IMR-90 (cell line): ENCODE measurements at places on chromosomes 2 and 18. TPM values are rescaled to one million over a fixed set of nuclear protein-coding genes. Genes with fewer than 3 reads are reported as not detected.

The INHBB gene
- 0.18 and 0.28 TPM in 2 replicates for total RNA-seq

The POTEC gene
- not detected in 2 replicates for total RNA-seq

The SEMA4C gene
- 13.3 and 15.8 TPM in 2 replicates for total RNA-seq

The SERPINB4 gene
- not detected in 2 replicates for total RNA-seq

The GLI2 gene
- total RNA-seq = 3.8 and 4.7 TPM in 2 replicates

The SP100 gene
- total RNA-seq = 69.0 and 82.5 TPM in 2 replicates

The FOXI3 gene
- not detected in 2 replicates for total RNA-seq

The CCDC88A gene
- 63.8 and 66.1 TPM in 2 replicates for total RNA-seq

The RAB6C gene
- total RNA-seq = under 0.01 TPM in 1 of 2 replicates, not detected in the other

The NCKAP5 gene
- 3.9 and 5.3 TPM in 2 replicates for total RNA-seq

The FBXO15 gene
- 0.90 and 1.1 TPM in 2 replicates for total RNA-seq

The MYCN gene
- not detected in 2 replicates for total RNA-seq

The REG1A gene
- not detected in 2 replicates for total RNA-seq

The GCG gene
- total RNA-seq = not detected in 2 replicates

The ANAPC1 gene
- 50.7 and 70.0 TPM in 2 replicates for total RNA-seq

The CRYGC gene
- total RNA-seq = not detected in 2 replicates

The FAM110C gene
- not detected in 2 replicates for total RNA-seq

DNA sequence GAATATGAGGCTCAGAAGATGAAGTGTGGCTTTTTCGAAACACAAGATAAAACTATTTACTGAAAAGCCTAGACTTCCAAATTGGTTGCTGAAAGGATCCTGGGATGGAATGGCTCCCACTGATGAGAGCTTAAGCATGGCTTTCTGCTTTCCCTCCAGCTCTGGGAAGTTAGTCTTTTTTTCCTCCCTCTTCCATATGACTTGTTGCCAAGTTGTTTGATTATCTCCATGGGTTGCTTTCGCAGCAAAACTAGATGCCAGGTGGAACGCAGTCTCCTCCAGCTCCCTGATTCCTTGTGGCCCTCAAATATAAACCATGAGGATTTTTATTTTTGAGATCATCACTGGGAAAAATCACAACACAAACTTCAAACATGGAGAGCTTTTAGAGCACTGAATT, 276.5 kb downstream of the LRRTM1 start:
- H3K36me3 ChIP-seq = no peaks in the 10 kb centered on the region
- no peak overlapping the region for H3K27ac ChIP-seq
- H3K4me3 ChIP-seq = no peak overlapping the region
- H3K4me1 ChIP-seq = peaks cover 3% of the 10 kb centered on the region; the same call in 1 of the 2 replicates
- no peaks in the 10 kb centered on the region for H3K27me3 ChIP-seq
- DNase-seq = no peak

- H3K27ac ChIP-seq = no peak overlapping the region
- no peaks in the 10 kb centered on the region for H3K27me3 ChIP-seq
- H3K36me3 ChIP-seq = no peaks in the 10 kb centered on the region
- H3K4me1 ChIP-seq = peaks cover 5% of the 10 kb centered on the region
- peak; percentile 7 for DNase-seq
- no peak overlapping the region for H3K4me3 ChIP-seq
These were observed 155.7 kb upstream of the TCF4 start for GRCh38 chr18:55743736-55744135.

GRCh38 chr2:198465970-198466369, 661.6 kb downstream of the PLCL1 start:
- no peak overlapping the region for H3K4me3 ChIP-seq
- H3K4me1 ChIP-seq = no peaks in the 10 kb centered on the region
- no peaks in the 10 kb centered on the region for H3K36me3 ChIP-seq
- H3K27me3 ChIP-seq = no peaks in the 10 kb centered on the region
- no peak for DNase-seq

DNA sequence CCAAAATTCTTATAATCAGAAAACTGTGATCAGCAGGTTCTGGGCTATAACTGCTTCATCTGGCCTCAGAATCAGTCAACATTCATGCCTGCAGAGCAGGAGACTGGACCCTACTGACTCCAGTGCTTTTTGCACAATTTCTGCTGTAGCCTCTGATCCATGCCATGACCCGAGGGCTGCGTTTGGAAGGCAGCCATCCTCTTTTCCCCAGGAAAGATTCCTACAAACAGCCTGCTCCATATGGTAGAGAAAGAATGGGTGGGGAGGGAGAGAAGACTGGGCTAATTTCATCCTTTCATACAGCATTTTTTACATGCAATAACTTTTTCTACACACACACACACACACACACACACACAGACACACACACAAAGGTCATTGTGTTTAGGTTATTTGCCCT, 133.0 kb upstream of the MMADHC start:
- H3K27me3 ChIP-seq = no peaks in the 10 kb centered on the region
- H3K27ac ChIP-seq = no peak overlapping the region
- DNase-seq = no peak
- no peaks in the 10 kb centered on the region for H3K36me3 ChIP-seq
- H3K4me3 ChIP-seq = no peak overlapping the region

- DNase-seq = no peak
- no peaks in the 10 kb centered on the region for H3K36me3 ChIP-seq
- H3K27ac ChIP-seq = no peak overlapping the region
- no peaks in the 10 kb centered on the region for H3K27me3 ChIP-seq
These were observed 71.7 kb upstream of the CDCA7 start for GRCh38 chr2:173282795-173283545.

GRCh38 chr2:206642075-206643025, at the start of gene FAM237A:
Gene FAM237A (plus strand): TSS chr2:206642487. CDS start chr2:206644237, 1,750 bp downstream.
- H3K27me3 ChIP-seq = peaks cover 10% of the 10 kb centered on the region
- H3K27ac ChIP-seq = no peak within 1 kb of the TSS
- peak; percentile 57 for DNase-seq
- H3K4me1 ChIP-seq = no peaks in the 10 kb centered on the region
- H3K36me3 ChIP-seq = no peaks in the 10 kb centered on the region

- no peaks in the 10 kb centered on the region for H3K27me3 ChIP-seq
- no peak overlapping the region for H3K27ac ChIP-seq
- H3K36me3 ChIP-seq = no peaks in the 10 kb centered on the region
- H3K4me1 ChIP-seq = no peaks in the 10 kb centered on the region
These were observed 180.6 kb upstream of the RBMS1 start for GRCh38 chr2:160674146-160674750.

GRCh38 chr2:147019311-147019710, 825.5 kb upstream of the ACVR2A start:
- no peak overlapping the region for H3K27ac ChIP-seq
- H3K4me1 ChIP-seq = no peaks in the 10 kb centered on the region
- no peaks in the 10 kb centered on the region; the same call in 1 of the 2 replicates for H3K27me3 ChIP-seq
- H3K36me3 ChIP-seq = no peaks in the 10 kb centered on the region

- no peaks in the 10 kb centered on the region for H3K36me3 ChIP-seq
- H3K27ac ChIP-seq = no peak overlapping the region
- no peak overlapping the region for H3K4me3 ChIP-seq
- no peak for DNase-seq
- no peaks in the 10 kb centered on the region for H3K4me1 ChIP-seq
These were observed 87.0 kb downstream of the XDH start for GRCh38 chr2:31327505-31327904.

- no peak overlapping the region for H3K27ac ChIP-seq
- no peaks in the 10 kb centered on the region for H3K4me1 ChIP-seq
- H3K27me3 ChIP-seq = peaks cover 9% of the 10 kb centered on the region
- no peak overlapping the region for H3K4me3 ChIP-seq
- peak; percentile 71 for DNase-seq
These were observed 16.3 kb upstream of the GPR39 start for GRCh38 chr2:132400169-132400900.

- peaks cover 4% of the 10 kb centered on the region for H3K4me1 ChIP-seq
- no peak overlapping the region for H3K27ac ChIP-seq
- DNase-seq = peak; percentile 32
- H3K36me3 ChIP-seq = no peaks in the 10 kb centered on the region; the same call in 1 of the 2 replicates
- no peaks in the 10 kb centered on the region for H3K27me3 ChIP-seq
These were observed 116.6 kb downstream of the PRPF40A start for GRCh38 chr2:152600697-152601096.

- no peak overlapping the region for H3K4me3 ChIP-seq
- H3K36me3 ChIP-seq = no peaks in the 10 kb centered on the region
- DNase-seq = no peak
- no peaks in the 10 kb centered on the region for H3K4me1 ChIP-seq
These were observed 317.8 kb upstream of the ZNF521 start for GRCh38 chr18:25669741-25670140.

- no peaks in the 10 kb centered on the region for H3K4me1 ChIP-seq
- no peaks in the 10 kb centered on the region for H3K36me3 ChIP-seq
- no peaks in the 10 kb centered on the region for H3K27me3 ChIP-seq
- DNase-seq = no peak
- H3K27ac ChIP-seq = no peak overlapping the region
These were observed 175.3 kb upstream of the LRP1B start for GRCh38 chr2:142306131-142306530.

GRCh38 chr2:120441744-120442471, 96.0 kb downstream of the INHBB start:
- peaks cover 2% of the 10 kb centered on the region; the same call in 1 of the 2 replicates for H3K4me1 ChIP-seq
- H3K27me3 ChIP-seq = peaks cover 73% of the 10 kb centered on the region
- peak; percentile 13 for DNase-seq
- H3K36me3 ChIP-seq = no peaks in the 10 kb centered on the region

GRCh38 chr18:48576457-48576771, 37.6 kb downstream of the CTIF start:
- no peak for DNase-seq
- H3K27me3 ChIP-seq = no peaks in the 10 kb centered on the region
- H3K4me3 ChIP-seq = no peak overlapping the region

GRCh38 chr18:23146861-23147469, 11.7 kb downstream of the CABLES1 start:
- H3K4me3 ChIP-seq = no peak overlapping the region
- H3K27ac ChIP-seq = no peak overlapping the region
- H3K36me3 ChIP-seq = peaks cover 16% of the 10 kb centered on the region
- no peak for DNase-seq
- H3K4me1 ChIP-seq = peaks cover 18% of the 10 kb centered on the region

GRCh38 chr2:218357236-218358177, 850 bp downstream of the CATIP start:
- 0 out of 2 replicates have a peak, but pooled peaks cover 2% of the 10 kb centered on the region for H3K27me3 ChIP-seq
- H3K27ac ChIP-seq = no peak overlapping the region
- H3K4me1 ChIP-seq = peaks cover 2% of the 10 kb centered on the region; the same call in 1 of the 2 replicates
- H3K4me3 ChIP-seq = no peak overlapping the region

DNA sequence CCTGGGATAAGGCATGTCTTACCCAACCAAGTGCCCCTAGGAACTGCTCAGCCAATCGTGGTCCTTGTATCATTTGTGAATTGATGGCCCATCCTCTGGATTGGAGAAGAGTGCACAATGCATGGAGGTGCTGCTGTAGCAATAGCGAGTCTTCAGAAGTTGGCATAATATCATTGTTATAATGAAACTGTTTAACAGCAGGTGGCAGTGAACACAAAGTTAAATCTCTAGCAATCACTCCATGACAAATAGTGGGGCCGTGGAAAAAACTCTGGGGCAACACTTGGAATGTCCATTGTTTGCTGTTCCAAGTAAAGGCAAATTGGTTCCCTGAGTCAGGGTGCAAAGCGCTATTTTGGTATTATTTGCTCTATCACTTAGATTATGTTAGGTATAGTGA, 11.4 kb downstream of the REG1A start:
- no peaks in the 10 kb centered on the region for H3K36me3 ChIP-seq
- H3K27ac ChIP-seq = no peak overlapping the region
- no peaks in the 10 kb centered on the region for H3K4me1 ChIP-seq
- no peak for DNase-seq
- no peaks in the 10 kb centered on the region for H3K27me3 ChIP-seq

DNA sequence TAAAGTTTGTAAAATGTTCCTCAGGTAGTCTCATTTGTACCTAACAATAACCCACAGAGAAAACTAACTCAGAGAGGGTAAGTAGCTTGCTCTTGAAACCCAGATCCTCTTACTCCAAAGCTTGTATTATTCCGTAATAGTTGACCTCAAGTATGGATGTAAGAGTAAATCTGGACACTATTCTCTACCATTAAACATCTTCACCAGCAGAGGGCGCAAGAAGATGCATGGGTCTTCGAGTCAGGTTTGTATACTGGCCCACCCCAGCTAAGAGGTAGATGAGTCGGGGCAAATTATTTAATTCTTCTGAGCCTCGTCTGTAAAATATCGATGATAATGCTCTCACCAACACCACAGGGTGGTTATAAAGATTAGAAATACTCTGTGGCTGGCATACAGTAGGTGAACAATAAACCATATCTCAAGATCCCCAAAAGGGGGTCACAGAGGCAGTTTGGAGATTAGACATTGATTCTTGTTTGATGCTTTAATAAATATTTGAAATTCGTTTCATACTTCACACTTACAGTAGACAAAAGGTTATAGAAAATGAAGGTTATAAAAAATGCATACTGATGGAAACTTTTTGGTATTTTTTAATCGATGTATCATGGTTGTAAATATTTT, 3.5 kb upstream of the CABLES1 start:
- H3K4me3 ChIP-seq = no peak overlapping the region
- H3K27ac ChIP-seq = no peak overlapping the region
- peak; percentile 84 for DNase-seq
- H3K4me1 ChIP-seq = peaks cover 4% of the 10 kb centered on the region; the same call in 1 of the 2 replicates
- no peaks in the 10 kb centered on the region for H3K36me3 ChIP-seq
- no peaks in the 10 kb centered on the region for H3K27me3 ChIP-seq

- DNase-seq = no peak
- no peaks in the 10 kb centered on the region for H3K4me1 ChIP-seq
- H3K36me3 ChIP-seq = no peaks in the 10 kb centered on the region
These were observed 108.1 kb upstream of the CD302 start for GRCh38 chr2:159905926-159906714.

DNA sequence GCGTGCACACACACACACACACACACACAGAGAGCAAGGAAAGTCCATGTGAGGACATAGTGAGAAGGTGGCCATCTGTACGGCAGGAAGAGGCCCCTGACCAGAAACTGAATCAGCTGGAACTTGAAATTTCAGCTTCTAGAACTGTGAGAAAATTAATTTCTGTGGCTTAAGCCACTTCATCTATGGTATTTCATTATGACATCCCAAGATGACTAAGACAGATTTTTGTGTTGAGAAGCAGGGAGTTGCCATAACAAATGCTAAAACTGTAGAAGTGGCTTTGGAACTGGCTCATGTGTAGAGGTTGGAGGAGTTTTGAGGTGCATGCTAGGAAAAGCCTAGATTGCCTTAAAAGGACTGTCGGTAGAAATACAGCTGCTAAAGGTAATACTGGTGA, 63.4 kb upstream of the ZBTB7C start:
- H3K27ac ChIP-seq = no peak overlapping the region
- H3K36me3 ChIP-seq = no peaks in the 10 kb centered on the region
- no peaks in the 10 kb centered on the region for H3K4me1 ChIP-seq
- no peak for DNase-seq

DNA sequence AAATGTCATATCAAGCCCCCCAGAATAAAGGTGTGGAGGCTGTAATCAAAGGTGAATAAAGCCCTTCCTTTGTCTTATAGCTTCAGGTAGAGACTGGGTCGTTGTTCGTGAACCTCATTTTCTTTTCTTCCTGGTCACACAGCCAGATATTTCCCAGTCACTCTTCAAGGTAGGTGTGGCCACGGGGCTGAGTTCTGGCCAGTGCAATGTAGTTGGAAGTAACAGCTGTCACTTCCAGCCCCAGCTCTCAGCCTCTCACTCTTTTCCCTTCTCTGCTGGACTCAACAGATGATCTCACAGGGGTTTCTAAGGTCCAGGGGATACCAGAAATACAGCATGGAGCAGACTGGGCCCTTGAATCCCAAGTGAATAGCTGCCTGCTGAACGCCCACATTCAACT, 15.8 kb upstream of the TRPM8 start:
- no peak overlapping the region for H3K4me3 ChIP-seq
- DNase-seq = no peak
- H3K27ac ChIP-seq = no peak overlapping the region

GRCh38 chr2:85911097-85911496, 22.3 kb upstream of the ST3GAL5 start:
- no peaks in the 10 kb centered on the region for H3K36me3 ChIP-seq
- H3K4me1 ChIP-seq = peaks cover 9% of the 10 kb centered on the region
- DNase-seq = no peak

- no peak for DNase-seq
- H3K27me3 ChIP-seq = no peaks in the 10 kb centered on the region
- no peaks in the 10 kb centered on the region for H3K4me1 ChIP-seq
- H3K36me3 ChIP-seq = no peaks in the 10 kb centered on the region
These were observed 244.9 kb upstream of the MYT1L start for GRCh38 chr2:2575870-2576386.
